NCI-H1092 (cell line): ENCODE measurements at places on chromosomes 13 and 19.

- no peak for DNase-seq
These were observed 1.1 kb upstream of the ITM2B start for GRCh38 chr13:48231933-48232332.

DNA sequence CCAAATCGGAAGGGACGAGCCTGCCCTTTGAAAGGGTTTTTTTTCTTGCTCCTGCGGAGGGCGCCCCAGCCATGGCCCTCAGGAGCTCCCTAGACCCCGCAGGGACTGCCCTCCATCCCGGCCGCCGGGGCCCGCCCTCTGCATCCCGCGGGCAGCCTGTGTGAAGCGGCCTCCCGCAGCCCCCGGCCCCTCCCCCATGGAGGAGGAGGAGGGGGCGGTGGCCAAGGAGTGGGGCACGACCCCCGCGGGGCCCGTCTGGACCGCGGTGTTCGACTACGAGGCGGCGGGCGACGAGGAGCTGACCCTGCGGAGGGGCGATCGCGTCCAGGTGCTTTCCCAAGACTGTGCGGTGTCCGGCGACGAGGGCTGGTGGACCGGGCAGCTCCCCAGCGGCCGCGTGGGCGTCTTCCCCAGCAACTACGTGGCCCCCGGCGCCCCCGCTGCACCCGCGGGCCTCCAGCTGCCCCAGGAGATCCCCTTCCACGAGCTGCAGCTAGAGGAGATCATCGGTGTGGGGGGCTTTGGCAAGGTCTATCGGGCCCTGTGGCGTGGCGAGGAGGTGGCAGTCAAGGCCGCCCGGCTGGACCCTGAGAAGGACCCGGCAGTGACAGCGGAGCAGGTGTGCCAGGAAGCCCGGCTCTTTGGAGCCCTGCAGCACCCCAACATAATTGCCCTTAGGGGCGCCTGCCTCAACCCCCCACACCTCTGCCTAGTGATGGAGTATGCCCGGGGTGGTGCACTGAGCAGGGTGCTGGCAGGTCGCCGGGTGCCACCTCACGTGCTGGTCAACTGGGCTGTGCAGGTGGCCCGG is 815 bp downstream of the MAP3K10 start:
- no peak for DNase-seq

DNA sequence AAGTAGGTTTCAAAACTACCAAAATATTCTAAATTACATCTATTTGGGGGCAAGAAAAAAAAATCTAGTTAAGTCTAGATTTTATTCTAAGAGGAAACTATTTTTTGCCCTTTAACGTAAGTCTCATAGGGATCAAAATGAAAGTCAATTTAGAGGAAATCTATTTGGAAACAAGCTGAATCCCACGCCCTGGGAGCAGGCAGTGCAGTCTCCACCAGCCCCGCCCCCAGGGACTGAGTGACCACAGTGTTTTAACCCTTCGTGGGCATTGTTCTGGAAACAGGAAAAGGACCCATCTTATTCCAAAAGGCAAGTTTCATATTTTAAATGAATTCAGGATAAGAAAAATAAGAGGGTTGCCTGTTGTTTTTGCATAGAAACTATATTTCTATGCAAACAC is 209.7 kb downstream of the SPRY2 start:
- no peak for DNase-seq

DNA sequence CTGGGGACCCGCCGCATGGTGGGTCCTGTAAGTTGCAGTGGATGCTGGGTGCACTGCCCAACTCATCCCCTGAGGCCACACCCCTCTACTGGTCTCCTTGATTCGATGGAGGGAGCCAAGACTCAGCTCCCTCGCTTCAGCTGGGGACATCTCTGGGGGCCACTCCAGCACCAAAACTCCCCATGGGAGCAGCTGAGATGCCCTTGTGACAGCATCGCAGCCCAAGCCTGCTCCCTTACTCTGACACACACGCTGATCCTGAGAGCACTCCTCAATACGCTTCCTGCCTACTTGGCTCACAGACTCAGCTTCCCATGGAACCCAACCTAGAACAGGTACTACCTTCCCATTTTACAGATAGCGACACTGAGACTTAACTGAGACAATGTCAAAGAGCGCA is 56.2 kb downstream of the PEPD start:
- DNase-seq: no peak

DNA sequence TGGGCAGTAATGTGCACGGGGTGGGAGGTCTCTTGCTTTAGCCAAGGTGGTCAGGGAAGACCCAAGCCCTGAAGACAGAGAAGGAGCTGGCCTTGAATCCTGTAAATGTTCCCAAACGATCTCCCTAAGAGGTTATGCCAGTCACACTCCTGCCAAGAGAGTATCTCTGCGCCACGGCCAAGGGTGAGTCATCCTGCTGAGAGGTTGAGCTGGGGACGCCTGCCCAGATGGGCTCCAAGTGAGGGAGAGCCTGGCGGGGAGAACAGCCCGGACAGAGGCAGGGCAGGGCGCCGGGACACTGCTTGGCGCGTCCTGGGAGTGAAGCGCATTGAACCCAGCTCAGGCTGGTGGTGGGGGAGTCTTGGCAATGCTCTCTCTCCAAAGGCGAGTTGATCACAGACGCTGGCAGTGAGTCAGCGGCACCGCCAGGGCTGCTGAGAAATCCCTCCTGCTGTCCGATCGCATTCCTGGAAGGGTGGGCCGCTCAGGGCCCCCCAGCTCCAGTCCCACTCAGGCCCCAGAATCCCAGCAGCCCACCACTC is 16.4 kb downstream of the SULT2B1 start:
- DNase-seq: no peak

DNA sequence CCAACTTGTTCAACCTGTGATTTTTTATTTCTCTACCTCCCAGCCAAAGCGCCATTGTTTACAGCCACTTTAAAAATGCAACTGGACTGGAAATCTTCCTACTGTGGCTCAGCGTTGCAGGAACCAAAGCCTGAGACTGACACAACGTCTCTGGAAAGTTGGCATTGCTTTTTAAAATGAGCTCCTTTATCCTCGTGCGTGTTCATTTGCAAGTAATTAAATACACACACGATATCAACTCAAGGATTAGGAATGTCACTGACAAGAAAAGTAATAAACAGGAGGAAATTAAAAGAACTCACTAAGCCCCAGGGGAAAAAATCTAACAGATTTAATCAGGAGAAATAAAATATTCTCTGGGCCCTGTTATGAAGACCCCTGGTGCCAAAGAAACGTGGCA is 184.6 kb upstream of the IRS2 start:
- DNase-seq: no peak
